Activated CD4-positive, alpha-beta T cell treated with anti-CD3 and anti-CD28 coated beads, Interleukin-2, amount 10 ng/mL, durations not matched to agents 24 days and 14 days (primary cell): ENCODE measurements at places on chromosomes 12 and 14.

DNA sequence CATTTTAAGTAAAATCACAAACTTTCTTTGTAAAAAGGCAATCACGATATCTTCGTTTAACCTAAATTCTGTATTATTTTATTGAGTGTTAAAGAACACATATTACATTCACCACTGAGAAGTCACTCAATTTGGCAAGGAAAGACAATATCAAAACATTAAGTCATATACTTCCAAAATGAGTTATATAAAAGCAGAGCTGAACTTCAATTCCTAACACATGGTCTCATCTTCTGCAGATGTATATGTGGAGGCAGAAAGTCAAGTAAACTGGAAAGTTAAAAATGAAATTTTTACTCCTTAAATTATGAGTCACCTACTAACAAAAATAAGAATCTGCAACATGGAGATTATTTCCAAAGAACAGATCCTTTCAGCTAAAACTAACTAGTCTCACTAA lies 28.7 kb downstream of the BMAL2 start:
- no peak for DNase-seq

DNA sequence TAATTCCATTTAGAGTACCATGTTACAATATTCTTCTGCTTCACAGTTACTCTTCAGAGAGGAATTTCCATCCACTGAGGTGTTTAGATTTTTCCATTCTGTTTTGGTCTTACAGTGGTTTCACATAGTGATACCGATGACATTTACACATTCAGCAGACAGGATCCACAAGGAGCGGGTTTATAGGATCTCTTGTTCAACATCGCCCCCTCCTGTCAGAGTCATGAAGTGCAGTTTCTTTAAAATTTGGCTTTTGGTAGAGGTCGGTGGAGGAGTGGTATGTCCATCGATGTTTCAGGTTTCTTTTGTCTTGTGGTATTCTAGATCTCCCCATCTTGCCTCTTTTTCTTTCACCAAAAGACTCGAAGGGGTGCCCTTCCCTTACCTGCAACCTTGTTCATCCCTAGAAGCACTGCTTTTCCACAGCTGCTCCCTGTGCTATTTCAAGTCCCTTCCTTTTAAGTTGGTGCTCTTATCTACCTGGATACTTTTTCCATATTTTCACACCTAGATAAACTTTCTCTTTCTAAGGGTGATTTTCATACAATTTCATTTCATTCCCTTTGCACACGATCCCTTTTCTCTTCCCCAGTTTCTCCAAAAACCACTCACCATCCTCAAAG lies 181.3 kb downstream of the ITPR2 start:
- peak; percentile 85 for DNase-seq

DNA sequence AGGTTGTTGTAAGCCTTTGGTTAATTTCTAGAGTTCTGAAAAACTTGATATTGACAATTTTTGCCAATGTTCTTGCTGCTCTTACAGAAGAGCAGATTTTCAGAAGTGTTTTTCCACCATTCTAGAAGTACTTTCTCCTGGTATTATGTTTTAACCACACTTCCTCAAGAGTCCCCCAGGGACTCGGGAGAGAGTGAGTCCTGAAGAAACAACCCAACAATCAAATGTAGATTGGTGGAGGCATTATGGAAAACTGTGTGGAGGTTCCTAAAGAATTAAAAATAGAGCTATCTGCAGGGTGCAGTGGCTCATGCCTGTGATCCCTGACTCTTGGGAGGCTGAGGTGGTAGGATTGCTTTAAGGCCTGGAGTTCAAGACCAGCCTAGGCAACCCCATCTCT lies 26.7 kb downstream of the OR10P1 start:
- no peak for DNase-seq

- DNase-seq: no peak
Observed at GRCh38 chr14:56082880-56083279, 35.3 kb upstream of the PELI2 start.

DNA sequence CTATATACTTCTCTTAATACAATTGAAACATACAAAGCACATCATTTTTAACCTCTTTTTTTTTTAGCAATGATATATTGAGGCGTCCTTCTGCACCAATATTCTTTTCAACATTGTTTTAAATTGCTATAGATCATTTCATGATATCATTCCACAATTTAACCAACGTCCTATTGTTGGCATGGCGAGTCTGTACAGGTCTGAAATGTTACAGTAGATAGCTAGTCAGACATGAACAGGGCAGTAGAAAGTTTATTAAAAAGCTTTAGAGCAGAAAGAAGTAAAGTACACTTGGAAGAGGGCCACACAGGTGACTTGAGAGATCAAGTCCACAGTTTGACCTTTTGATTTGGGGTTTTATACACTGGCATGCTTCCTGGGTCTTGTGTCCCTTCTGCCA lies 279.0 kb downstream of the PAWR start:
- DNase-seq: no peak

DNA sequence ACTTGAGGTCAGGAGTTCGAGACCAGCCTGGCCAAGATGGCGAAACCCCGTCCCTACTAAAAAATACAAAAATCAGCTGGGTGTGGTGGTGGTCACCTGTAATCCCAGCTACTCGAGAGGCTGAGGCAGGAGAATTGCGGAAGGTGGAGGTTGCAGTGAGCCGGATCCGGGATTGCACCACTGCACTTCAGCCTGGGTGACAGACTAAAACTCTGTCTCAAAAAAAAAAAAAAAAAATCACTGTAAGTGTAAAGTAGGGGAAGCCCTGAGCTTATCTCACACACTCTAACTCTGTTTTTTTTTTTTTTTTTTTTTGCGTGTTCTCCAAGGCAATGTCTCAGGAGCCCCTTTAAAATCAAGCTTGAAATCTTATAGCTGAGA lies 421 bp upstream of the RBMS2 start:
- DNase-seq: no peak

DNA sequence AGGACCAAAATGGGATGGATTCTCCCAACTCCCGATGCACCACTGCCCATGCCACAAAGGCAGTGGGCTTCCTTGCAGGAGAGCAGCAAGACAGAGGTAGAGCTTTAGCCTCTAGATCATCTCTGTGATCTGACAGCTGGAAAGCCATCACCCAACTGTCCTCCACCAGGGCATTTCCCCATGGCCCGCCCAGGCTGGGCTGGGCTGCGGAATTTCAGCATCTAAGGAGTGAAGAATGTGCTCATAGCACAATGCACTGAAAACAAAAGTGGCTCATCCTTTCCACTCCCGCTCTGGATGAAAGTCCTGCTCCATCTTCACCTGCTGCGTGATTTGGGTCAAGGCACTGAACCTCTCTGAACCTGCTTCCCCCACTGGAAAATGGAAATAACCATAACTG lies 5.6 kb downstream of the SYNE3 start:
- DNase-seq: no peak

- no peak for DNase-seq
Observed at GRCh38 chr14:105570482-105570881, 44.1 kb downstream of the TMEM121 start.
